SK-MEL-5 (cell line): ENCODE measurements at places on chromosomes 3 and 15.

DNA sequence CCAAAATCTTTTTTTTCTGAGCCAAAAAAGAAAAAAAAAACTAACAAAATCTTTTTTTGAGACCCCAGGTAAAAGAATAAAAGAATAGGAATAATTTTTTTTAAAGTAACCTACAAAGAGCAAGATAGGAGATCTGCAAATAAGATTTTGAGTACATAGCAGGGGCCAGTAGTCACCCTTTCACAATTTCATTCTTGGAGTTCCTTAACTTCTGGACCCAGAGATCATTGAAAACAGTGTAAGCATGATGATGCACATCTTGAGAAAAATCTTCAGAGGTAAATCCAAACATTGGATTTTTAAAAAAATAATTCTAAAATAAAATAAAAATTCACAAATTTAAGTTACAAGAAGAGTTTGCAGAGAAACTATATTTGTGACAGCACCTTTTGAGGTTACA, 18.8 kb downstream of the TFRC start:
- DNase-seq, result no peak

GRCh38 chr3:17982211-17982880, 239.9 kb upstream of the TBC1D5 start:
- DNase-seq, result no peak

DNA sequence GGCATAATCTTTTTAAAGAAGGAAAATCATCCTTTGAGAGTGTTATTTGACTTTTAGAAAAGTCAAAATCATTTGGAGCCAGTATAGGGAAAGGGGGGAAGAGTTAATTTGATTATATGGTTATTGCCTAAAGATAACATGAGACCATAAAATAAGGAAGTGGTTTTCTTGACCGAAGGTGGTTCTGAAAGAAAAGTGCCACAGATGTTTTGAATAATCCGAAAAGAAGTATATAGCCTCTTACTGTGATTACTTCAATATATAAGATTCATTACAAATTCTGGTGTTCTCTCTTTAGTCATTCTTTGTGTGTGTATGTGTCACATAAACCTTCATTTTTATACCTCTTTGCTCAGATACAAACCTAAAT, 1.1 kb downstream of the DNAJB11 start:
- no peak for DNase-seq

- no peak for DNase-seq
These were observed 17.0 kb downstream of the ANKDD1A start for GRCh38 chr15:64928626-64929220.

GRCh38 chr3:110623571-110623970, 448.0 kb upstream of the NECTIN3 start:
- no peak for DNase-seq

GRCh38 chr3:195508185-195508584, 34.9 kb downstream of the PPP1R2 start:
- DNase-seq, result peak; percentile 0

GRCh38 chr3:149744151-149744550, 8.1 kb downstream of the COMMD2 start:
- DNase-seq, result no peak

- no peak for DNase-seq
These were observed 18.4 kb downstream of the RBP1 start for GRCh38 chr3:139521144-139521543.

GRCh38 chr15:69511716-69512340, 59.2 kb downstream of the RPLP1 start:
- no peak for DNase-seq

DNA sequence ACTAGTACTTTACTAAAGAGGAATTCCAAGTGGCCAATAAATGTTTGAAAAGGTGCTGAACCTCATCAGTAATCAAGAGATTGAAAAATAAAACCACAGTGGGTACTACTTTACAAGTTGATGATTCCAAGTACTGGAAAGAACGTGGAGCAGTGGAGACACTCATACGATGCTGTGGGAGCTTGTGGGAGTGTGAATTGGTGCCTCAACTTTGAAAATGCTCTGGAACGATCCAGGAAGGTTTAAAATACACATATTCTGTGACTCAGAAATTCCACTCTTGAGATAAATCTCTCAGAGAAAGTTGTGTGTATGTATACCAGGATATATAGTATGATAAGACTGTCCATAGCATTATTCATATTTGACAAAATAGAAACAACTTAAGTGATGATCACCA, 9.3 kb downstream of the LRCH3 start:
- DNase-seq, result no peak
